CD4-positive, alpha-beta T cell treated with Interferon gamma for 1 hour (primary cell): ENCODE measurements at places on chromosomes 3 and 15.
A peak's percentile ranks its signal among the peaks of the same experiment; 100 is the strongest.

GRCh38 chr3:64766440-64766839 is 78.6 kb upstream of the ADAMTS9 start:
- no peak for DNase-seq

- no peak for DNase-seq
Observed at GRCh38 chr3:195384952-195385351, 57.9 kb downstream of the ACAP2 start.

DNA sequence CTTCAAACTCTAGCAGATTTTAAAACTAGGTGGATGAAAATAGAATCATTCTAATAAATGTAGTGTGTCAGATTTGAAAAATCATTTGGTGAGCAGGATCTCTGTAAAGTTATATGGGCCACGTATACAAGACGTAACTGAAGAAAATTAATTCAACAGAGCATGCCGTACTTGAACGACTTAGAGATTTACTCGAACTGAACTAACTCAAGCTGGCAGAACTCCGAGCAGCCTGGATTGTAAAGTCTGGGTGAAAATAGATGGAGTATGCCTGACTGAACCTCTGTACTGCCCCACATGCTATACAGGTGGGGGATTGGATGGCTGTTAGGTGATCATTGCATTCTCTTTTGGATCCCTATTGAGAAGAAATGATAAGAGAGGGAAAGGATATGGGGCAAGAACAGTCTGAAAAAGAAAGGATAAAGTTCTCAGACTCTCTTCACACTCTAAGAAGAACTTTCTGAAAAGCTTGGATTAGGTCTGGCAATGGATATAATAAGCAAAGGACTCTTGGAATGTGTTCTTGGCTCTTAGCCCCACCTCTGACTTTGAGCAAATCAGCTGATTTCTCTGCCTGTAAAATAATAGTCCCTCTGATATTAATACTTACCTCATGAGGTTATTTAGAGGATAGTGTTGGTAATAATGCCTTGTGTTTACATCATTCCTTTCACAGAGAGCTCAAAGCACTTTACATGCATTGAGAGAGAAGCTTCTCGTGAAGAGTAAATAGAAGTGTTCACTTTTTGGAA is 147.5 kb downstream of the FILIP1L start:
- no peak for DNase-seq

DNA sequence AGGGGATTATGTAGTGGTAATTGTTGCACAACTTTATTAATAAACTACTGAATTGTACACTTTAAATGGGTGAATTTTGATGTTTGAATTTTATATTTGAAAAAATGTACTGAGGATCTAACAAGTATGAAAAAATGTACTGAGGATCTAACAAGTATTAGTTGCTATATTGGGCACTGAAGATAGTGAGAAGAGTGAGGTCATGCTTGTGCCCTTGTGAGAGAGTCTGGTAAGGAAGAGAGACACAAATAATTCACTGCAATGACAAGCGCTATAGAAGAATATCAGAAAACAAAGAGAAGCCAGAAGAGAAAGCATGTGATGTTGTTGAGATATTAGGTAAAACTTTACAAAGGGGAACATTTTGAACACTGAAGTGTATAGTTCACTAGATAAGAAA is 137.6 kb downstream of the DTWD1 start:
- no peak for DNase-seq

- DNase-seq, result peak; percentile 20
Observed at GRCh38 chr3:23806534-23807423, 1.0 kb downstream of the UBE2E1 start.

GRCh38 chr3:106242781-106243180 is 374.0 kb upstream of the CBLB start:
- no peak for DNase-seq

- DNase-seq, result no peak
Observed at GRCh38 chr3:39388741-39389248, 5.6 kb downstream of the SLC25A38 start.

GRCh38 chr3:197791892-197792647 is 1.0 kb downstream of the LRCH3 start:
- DNase-seq, result peak; percentile 48

DNA sequence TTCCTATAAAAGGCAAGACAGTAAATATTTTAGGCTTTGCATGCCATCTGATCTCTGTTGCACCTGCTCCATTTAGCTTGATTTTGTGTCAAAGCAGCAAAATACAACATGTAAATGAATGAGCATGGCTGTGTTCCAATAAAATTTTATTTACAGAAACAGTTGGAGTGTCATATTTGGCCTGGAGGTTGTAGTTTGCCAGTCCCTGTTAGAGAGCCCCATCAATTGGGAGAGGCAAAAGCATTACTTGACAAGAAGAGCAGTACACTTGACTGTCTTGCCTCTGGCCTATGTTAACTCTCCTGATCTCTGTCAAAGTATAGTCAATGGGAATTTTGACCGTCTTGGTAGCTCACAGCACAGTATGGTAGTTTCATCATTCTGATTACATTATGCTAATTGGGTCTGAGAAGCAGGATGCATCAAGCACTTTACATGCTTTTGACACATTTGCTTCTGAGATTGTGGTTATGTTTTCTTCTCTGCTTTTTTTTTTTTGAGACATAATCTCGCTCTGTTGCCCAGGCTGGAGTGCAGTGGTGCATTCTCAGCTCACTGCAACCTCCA is 35.4 kb downstream of the SLC28A2 start:
- no peak for DNase-seq

GRCh38 chr3:33061782-33062181 is 35.2 kb downstream of the GLB1 start:
- DNase-seq, result no peak

DNA sequence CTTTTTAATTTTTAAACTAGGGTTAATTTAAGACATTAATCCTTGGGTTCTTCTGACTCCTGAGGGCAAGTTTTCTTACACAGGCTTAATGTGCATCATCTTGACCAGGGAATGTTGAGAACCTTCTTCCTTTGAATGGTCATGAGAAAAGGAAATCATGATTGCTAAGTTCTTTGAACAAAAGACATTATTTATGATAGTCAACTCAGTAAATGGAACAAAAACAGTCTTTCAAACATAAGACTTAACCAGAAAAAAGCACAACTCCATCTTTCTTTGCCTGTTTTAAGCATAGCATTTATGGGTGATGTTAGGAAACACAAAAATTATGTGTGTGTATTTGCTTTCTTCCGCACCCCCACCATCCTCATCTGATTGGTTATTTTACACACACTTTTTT is 5.4 kb downstream of the TLNRD1 start:
- DNase-seq, result no peak

DNA sequence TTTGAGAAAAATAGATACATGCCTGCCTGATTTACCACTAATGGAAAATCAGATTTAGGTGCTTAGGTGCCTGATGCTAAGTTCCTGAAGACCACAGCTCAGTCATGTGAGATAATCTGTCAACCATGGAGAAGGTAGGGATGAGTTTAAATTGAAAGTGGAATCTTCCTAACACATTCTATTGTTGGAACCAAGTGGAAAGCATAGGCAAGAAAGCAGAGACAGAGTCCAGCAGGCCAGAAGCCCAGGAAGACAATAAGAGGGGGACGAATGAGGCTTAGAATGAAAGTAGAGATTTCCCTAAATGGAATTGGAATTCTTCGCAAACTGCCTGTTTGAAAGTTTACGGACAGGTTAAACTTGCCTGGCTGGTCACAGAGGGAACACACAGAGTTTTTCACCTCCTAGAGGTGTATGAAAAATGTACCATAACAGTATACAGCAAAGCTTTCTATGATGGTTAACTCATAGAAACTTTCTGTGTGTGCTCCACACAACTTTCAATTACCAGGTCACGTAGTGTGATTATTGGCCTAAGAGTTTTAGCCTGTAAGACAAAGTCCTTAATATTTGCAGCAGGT is 453.8 kb upstream of the KCNMB2 start:
- DNase-seq, result no peak
